Stimulated activated CD4-positive, alpha-beta T cell treated with anti-CD3 and anti-CD28 coated beads, Interleukin-12 subunit alpha, Interleukin-12 subunit beta, amount 100 ng/mL, for 4 hours (primary cell): ENCODE measurements at places on chromosomes 5 and 9.

- DNase-seq: no peak
Observed at GRCh38 chr9:126519660-126520420, 93.9 kb upstream of the LMX1B start.

GRCh38 chr9:29319736-29320513 is 1746.6 kb upstream of the C9orf72 start:
- no peak for DNase-seq

DNA sequence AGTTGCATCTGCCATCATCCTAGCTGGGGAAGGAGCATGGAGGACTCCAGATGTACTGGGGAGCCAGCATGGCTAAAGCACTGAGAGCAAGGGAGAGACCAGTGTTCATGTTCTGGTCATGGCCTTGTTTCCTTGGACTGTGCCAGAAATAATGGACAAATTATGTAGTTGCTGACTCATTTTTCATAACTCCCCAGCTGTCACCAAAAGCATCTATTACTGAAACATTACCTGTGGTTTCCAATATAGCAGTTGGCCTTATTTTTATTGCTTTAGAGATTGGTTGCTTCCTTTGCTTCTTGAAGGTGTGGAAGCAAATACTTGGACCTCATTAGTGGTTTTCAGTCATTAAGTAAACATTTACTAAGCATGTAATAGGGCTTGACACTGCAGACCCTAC is 11.3 kb downstream of the RALGPS1 start:
- no peak for DNase-seq

DNA sequence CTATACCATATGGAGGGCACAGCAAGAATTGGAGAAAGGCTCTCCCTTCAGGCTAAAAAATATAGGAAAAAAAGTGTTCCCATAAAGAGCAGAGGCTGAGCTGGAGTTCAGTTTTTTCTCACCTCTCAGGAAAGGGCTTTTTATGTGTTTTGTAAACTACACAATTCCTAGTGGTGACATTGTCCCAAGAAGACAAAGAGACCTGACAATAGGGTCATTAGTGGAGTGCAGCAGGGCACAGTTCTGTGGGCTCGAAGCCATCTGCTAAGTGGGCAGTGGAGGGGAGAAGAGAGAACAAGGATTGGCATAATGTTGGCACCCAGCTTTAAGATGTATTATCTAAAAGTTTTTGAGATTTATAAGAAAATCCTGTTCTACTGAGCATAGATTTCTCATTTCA is 162.5 kb downstream of the HCN1 start:
- no peak for DNase-seq

GRCh38 chr5:116553366-116553765 is 21.3 kb downstream of the SEMA6A start:
- DNase-seq: no peak

- no peak for DNase-seq
Observed at GRCh38 chr9:135078361-135078821, 9.1 kb upstream of the OLFM1 start.

- DNase-seq: no peak
Observed at GRCh38 chr9:76290555-76290954, 103.7 kb downstream of the RFK start.

GRCh38 chr5:124524552-124525232 is 221.7 kb downstream of the ZNF608 start:
- DNase-seq: no peak

GRCh38 chr9:89669361-89669842 is 64.6 kb downstream of the GADD45G start:
- DNase-seq: no peak

DNA sequence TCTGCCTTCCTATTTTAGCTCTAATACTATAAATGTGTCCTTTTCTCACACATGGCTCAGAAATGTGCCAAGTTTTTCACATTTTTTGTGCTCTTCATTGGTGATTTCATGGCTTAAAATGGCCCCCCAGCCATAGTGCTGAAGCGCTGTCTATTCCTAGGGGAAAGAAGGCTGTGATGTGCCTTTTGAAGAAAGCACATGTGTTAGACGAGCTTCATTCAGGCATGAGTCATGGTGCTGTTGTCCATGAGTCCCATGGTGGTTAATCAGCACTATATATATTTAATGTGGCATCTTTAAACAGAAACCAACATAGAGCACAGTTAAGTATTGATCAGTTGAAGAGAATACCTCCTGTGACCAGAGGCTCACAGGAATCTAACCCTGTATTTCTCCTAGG is 55.8 kb downstream of the PDE8B start:
- no peak for DNase-seq

DNA sequence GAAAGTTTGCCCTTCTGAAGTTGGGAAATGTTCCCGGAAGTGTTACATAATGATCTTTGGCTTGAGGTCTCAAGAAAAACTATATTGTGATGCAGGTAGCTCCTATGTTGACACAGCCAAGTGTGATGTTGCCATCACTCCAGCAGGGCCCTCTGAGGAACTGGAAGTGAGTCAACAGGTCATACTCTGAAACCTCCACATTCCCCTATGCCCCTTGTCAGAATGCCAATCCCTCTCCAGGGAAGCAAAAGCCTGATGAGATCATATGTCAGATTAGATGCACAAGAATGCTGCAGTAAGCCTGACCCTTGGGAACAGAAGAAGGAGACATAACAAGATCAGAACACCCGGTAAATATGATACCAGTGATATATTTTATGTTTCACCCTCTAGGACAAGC is 66.8 kb upstream of the ITGA2 start:
- DNase-seq: no peak

DNA sequence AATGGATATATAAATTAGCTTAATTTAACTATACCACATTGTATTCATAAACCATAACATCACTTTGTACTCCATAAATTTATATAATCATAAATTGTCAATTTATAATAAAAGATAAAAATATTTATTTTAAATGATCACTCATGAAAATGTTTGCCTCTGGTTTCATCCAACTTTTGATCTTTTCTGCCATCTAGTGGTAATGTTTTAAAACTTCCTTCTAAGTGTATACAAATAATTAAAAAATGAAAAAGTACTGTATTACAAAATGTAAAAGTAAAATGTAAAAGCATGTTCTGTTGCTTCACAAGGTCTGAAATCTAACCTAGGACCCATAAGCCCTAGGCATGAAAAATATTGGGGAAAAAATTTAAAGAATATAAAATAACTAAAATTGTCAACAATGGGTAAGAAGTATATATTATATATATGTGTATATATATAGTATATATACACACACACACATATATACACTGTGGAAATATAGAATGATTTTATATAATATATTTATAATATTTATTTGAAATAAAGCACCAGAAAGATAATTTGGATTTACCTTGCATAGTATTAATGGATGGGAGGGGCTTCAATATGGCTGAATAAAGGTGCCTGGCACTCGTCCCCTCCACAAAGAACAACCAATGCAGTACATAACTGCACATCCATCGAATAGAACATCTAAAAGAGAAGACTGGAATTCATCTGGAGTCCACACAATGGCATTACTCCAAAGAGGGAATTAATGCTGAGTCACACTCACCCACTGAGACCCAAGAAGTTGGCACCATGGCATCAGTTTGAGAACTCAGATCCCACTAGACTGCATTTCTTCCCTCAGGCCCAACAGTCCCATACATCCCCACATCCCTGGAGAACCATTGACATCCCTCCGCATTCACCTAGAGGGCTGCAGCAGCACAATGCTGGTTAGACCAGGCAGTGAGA is 32.5 kb downstream of the ANXA1 start:
- no peak for DNase-seq

DNA sequence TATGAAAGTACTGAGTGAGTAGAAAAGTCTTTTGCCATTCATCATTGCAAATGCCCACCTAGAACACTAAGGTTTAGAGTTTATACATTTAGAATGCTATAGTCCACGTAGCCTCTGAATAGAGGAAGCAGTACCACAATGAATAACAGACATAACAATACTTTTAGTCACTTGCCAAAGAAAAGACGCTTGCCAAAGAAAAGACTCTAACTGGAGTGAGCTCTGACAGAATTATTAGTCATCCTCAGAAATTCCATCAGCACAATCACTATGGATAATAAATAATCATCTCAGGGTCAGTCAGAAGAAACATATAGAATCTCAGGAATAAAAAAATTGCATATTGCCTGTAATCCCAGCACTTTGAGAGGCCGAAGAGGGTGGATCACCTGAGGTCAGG is 168.5 kb upstream of the TARS1 start:
- DNase-seq: no peak

GRCh38 chr9:126496181-126496576 is 117.5 kb upstream of the LMX1B start:
- no peak for DNase-seq

DNA sequence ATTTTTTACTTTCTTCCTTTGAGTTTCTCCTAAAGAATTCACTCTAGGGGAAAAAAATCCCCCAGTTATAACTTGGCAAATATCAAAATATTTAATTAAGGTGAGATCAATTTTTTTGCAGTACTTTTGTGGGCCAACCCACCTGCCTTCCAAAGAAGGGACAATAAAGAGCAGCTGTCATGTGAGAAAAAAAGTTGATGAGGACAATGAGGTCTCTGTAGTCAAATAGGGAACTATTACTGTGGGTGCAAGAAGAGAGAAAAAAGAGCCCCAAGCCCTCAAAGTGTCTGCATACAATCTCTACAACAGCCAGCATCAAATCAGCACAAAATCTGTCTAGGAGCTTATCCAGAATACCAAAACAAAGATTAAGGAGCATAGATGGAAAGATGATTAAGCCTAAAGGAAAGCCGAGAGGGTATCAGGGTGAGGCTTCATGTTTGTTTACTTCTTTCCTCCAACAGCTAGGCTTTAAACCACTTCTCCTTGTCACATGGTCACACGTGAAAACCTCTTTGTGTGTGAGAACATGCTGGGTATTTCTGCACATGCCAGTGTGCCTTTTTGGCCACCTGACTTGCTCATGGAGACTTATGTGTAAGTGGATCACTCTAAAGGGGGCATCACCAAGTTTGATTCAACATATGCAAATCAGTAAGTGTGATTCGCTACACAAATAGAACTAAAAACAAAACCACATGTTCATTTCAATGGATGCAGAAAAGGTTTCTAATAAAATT is 19.2 kb upstream of the FYB1 start:
- DNase-seq: no peak

DNA sequence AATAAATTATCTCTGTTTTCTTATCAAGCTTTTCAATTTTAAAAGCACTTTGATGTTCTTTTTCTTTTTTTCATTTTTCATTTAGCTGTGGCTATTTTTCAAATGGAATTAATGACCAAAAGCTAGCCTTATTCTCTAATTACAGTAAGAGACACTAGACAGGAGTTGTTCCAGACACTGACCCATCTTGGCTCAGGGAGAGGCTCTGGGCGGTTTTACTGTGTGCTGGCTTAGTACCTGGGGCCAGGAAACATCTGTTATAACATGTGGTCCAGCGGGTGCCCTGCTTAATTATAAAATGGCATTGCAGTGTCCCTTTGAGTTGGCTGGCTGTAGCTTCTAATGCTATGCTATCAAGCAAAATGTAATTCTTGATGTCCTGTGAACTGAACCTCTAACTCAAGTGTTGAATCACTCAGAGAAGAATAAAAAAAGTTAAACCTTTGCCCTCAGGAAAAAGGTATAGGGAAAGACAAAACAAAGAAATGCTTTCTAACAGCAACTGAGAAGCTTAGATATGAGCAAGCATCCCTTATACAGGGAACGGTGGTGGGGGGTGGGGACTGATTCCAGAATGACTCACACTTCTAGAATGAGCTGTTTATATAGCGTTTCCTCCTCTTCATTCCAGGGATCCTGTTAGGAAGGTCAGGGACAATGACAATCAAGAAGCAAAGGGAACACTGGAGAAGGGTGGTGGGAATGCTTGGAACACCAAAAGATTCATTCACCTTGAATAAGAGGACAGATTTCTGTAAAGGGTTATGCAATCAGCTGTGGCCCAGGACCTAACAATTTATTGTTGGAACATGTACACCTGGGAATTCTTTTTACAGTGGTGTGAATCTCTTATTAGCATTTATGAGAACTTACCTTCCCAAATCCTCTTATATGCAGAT is 58.7 kb upstream of the NFIB start:
- DNase-seq: no peak

DNA sequence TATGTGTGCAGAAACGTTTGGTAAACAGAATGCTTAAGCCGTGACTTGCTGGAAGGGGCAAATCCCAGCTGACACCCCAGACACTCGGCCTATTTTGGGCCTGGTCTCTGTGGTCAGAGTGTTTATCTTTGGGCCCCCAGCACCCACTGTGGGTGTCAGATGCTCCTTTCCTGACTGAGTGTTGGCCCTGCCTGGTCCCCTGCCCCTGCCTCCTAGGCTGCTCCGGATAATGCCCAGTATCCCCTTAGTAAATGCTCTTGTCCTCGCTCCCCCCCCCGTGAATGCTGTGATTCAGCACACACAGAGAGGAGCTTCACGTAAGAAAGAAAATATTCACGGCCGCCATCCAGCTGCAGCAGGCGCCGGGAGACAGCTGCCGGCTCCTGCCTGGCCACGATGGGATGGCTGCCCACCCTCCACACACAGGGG is 11.3 kb upstream of the ANGPTL2 start:
- no peak for DNase-seq

- DNase-seq: no peak
Observed at GRCh38 chr9:36559036-36559695, 13.5 kb upstream of the MELK start.

DNA sequence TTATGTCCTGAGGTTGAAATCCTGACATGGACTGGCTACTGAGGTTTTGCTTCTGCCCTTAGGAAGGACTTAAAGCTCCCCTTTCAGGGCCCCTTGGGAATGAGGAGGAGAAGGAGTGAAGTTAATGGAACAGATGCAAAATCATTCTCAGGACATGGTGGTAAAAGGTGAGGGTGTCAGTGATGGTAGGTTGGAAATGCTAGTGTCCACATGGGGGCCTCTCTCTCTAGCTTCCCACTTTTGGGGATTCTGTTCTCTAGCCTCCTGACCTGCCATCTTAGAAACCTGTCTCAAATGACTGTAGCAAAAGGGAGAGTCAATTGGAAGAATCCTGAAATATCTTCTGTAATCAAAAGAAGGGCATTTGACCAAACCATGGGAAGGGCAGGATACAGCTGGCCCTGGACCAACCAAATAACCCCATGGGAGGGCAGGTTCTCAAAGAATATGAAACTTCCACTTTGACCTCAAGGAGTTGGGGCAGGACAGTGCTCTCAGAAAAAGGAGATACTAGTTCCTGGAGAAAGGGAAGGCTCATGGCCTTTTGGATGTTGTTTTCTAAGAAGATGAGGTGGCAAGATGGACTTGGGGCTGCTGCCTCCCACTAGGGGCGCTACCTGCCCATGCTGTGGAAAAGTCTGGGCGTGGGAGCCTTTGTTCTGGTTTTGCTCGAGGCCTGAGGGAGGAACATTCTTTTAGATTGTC is 21.2 kb upstream of the MLANA start:
- peak; percentile 8 for DNase-seq
